ENCODE measurements at places on chromosomes 7 and 10.

GRCh38 chr7:4789194-4790077, 14.0 kb downstream of the AP5Z1 start:
- no peak for DNase-seq
- H3K4me1 ChIP-seq, result peaks cover 17% of the 10 kb centered on the region
- no peaks in the 10 kb centered on the region for H3K27me3 ChIP-seq
- no peak overlapping the region for H3K27ac ChIP-seq
- H3K4me3 ChIP-seq, result no peak overlapping the region

GRCh38 chr7:131769241-131769640, 212.8 kb upstream of the PODXL start:
- H3K27me3 ChIP-seq, result no peaks in the 10 kb centered on the region
- no peaks in the 10 kb centered on the region for H3K36me3 ChIP-seq
- H3K27ac ChIP-seq, result no peak overlapping the region
- H3K4me1 ChIP-seq, result no peaks in the 10 kb centered on the region
- no peak overlapping the region for H3K4me3 ChIP-seq

DNA sequence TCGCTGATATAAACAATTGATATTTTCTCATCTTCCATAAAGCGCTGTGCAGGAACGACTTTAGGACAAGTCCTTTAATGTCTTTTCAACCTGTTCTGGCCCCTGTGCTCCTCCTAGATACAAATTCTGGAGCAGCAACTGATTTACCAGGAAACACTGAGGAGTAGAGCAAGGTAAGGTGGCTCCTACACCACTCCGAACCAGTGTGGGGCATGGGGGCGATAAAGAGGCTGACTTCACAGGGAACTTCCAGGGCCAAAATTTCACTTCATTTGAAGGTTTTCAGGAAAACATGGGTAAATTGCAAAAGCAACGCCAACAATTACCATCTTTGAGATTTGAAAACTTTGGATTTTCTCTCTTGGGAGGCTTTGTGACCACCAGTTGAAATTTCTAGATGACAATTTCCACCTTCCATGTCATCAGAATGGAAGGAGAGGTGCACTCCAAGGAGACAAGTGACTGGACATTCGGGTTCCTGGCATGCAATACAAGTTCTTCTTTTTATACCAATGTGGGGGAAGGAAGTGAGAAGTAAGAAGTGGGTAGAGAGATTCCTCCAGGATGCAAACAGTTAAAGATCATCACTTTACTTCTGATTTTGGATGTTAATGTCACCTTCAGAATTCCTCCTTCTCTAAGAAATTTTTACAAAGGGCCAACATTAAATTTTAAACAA, 118.5 kb downstream of the FAM107B start:
- H3K27me3 ChIP-seq, result no peaks in the 10 kb centered on the region
- peaks cover 52% of the 10 kb centered on the region for H3K4me1 ChIP-seq
- no peaks in the 10 kb centered on the region for H3K36me3 ChIP-seq
- DNase-seq, result no peak

DNA sequence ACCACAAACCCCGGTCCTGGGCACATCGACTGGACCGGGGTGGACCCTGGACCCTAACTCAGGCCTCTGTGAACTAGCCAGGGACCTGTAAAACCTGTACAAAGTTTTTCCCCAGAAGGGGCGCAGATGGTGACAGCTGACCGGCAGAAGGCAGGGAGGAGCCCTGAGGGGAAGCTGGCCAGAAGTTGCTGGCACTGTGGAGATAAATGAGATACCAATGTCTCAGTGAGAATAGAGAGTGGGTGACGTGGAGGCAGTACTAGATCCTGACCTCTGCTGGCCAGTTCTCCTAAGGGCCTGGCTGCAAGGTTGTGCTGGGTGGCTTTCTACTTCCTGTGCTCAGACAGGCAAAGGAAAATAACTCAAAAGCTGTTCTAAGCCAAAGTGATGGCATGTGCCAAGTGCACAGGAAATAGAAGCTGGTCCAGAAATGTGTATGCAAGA, 10.6 kb upstream of the TSPAN14 start:
- no peaks in the 10 kb centered on the region for H3K36me3 ChIP-seq
- peaks cover 17% of the 10 kb centered on the region for H3K4me1 ChIP-seq
- peak; percentile 51 for DNase-seq
- no peak overlapping the region for H3K4me3 ChIP-seq
- H3K27me3 ChIP-seq, result no peaks in the 10 kb centered on the region

DNA sequence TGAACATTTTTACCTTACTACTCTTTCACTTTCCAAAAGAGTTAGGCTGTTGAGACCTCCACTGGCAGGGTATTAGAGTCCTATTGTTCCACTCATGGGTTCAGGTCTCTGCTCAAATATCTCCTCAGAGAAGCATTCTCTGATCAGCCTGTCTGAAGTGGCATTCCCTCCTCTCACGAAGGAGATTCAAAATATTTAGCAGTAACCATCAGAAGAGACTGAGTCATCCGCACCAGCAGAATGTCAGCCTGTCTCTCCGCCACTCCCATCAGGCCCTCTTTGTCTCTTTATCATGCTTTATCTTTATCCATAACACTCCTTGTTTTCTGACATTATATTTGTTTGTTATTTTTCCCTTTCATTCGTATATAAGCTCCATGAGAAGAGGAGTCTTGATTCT, 79.1 kb downstream of the AASS start:
- no peaks in the 10 kb centered on the region for H3K36me3 ChIP-seq
- H3K27me3 ChIP-seq, result no peaks in the 10 kb centered on the region

DNA sequence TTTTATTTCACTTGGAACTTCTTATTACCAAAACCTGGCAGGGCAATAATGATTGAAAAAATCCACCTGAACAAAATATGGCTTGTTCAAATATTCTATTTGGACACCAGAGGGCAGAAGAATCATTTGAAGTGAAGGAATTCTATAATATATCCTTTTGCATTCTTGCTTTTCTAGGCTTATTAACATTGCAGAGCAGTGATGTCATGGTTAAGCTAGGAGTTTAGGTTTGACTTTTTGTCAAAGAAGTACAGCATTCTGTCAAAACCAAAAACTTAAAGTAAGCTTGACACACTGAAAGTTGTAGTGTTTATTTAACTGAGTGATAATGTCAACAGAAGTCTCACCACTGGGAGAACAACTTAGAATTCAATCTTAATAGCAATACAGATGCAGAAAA, 156.0 kb downstream of the SEMA3D start:
- H3K4me3 ChIP-seq, result no peak overlapping the region
- H3K4me1 ChIP-seq, result no peaks in the 10 kb centered on the region
- H3K27ac ChIP-seq, result no peak overlapping the region

- peaks cover 22% of the 10 kb centered on the region for H3K4me1 ChIP-seq
- no peak for DNase-seq
- no peak overlapping the region for H3K4me3 ChIP-seq
- H3K27ac ChIP-seq, result no peak overlapping the region
These were observed 64.9 kb downstream of the MYOF start for GRCh38 chr10:93417266-93417665.

DNA sequence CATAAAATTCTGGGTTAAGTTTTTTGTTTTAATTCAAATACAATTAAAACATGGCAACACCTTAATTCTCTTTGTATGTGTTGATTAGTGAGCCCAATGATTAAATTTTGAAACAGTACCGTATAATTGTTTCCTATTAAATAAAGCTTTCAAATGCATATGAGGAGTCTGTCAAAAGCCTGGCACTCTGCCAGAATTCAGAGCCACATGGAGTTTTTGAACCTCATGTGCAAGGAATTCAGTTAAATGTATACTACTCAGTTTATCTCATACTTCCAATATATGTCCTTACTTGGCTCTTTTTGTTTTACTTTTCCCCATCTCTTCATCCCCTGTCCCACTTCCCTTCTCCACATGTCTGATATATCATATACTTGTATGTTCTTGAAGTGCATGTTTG, 165.6 kb upstream of the FAM3C start:
- DNase-seq, result no peak
- H3K4me1 ChIP-seq, result no peaks in the 10 kb centered on the region
- no peak overlapping the region for H3K27ac ChIP-seq

DNA sequence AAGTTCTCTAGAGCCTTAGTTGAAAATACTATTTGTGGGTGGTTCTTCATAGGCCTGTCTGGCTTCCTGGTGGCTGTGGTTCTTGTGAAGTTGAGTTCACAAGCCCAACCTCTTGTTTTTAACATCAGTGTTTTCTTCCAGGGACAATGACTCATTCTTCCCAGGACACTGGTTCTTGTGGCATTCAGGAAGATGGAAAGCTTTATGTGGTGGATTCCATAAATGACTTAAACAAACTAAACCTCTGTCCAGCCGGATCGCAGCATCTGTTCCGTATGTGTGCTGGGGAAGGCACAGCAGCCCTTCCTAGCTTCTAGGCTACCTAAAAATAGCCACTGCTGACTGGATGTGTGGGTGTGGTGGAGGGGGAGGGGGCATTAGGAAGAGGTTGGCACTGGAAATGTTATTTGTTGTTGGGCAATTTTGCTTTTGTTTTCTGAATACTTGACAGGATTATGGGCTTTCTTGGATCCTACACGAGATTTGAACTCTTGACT, 3.9 kb downstream of the LSMEM1 start:
- H3K27me3 ChIP-seq, result no peaks in the 10 kb centered on the region
- H3K4me1 ChIP-seq, result no peaks in the 10 kb centered on the region
- no peak overlapping the region for H3K4me3 ChIP-seq
- DNase-seq, result no peak
- no peak overlapping the region for H3K27ac ChIP-seq
- H3K36me3 ChIP-seq, result no peaks in the 10 kb centered on the region

GRCh38 chr10:119357412-119358151, 150.2 kb downstream of the GRK5 start:
- H3K27ac ChIP-seq, result no peak overlapping the region
- no peaks in the 10 kb centered on the region for H3K36me3 ChIP-seq
- no peak overlapping the region for H3K4me3 ChIP-seq
- H3K27me3 ChIP-seq, result no peaks in the 10 kb centered on the region
- peaks cover 12% of the 10 kb centered on the region for H3K4me1 ChIP-seq

DNA sequence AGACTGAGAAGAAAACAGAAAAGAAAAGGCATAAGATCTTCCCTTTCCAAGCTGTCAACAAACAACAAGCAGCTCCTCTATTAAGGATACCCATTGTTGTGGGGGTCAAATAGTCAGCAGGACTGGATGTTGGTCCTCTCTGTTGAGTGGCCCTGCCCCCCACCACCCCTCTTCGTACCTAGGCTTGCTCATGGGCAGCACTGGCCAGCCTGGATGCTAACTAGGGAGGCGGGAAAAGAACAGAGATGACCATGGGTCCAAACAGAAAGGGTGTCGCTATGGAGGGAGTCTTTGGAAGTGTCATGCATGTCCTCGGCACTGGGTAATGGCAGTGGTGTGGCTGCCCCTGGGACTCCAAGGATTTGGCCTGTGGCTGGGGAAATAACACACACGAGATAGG, 45.6 kb downstream of the SPDYE5 start:
- no peaks in the 10 kb centered on the region for H3K4me1 ChIP-seq
- H3K27ac ChIP-seq, result no peak overlapping the region
- DNase-seq, result no peak
- H3K27me3 ChIP-seq, result no peaks in the 10 kb centered on the region
- H3K36me3 ChIP-seq, result peaks cover 28% of the 10 kb centered on the region

- DNase-seq, result no peak
- H3K36me3 ChIP-seq, result no peaks in the 10 kb centered on the region
- no peaks in the 10 kb centered on the region for H3K27me3 ChIP-seq
- H3K27ac ChIP-seq, result no peak overlapping the region
- no peaks in the 10 kb centered on the region for H3K4me1 ChIP-seq
- H3K4me3 ChIP-seq, result no peak overlapping the region
These were observed 436.2 kb upstream of the IGFBP3 start for GRCh38 chr7:46357290-46357689.

DNA sequence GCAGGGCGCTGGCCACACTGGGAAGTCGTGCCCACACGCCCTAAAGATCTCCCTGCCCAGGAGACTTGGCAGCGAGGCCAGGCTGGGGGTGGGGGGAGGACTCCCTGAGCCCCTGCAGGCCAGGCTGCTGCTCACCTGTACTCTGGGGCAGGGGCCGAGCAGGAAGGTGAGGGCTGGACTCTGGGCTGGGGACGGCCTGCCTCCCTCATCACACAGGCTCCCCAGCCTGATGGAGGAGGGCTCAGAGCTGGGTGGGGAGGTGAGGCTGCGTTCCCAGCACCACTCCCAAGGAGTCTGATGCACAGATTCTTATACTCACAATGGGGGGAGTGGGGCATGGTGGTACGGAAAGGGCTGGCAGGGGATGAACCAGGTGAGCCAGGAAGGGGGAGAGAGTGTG, 71.2 kb downstream of the ELFN1 start:
- no peaks in the 10 kb centered on the region for H3K27me3 ChIP-seq
- no peak overlapping the region for H3K27ac ChIP-seq
- no peak overlapping the region for H3K4me3 ChIP-seq

DNA sequence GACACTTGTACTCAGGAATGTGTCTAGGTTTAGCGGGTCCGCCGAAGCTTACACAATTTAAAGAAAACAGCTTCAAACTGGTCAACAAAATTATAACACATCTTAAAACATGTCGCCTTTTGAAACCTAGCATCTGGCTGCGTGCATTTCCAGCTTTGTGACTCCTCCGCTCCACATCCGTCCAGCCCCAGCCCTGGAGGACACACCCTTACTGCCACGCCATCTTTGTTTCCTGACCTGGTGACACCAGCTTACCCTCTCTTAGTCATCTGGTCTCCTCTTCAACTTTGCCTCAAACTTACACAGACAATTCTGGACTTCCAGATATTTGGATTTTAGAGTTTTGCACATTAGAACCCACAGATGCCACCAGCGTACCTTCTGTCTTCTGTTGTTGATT, 198.7 kb upstream of the VSTM2A start:
- no peak overlapping the region for H3K4me3 ChIP-seq
- no peak overlapping the region for H3K27ac ChIP-seq
- DNase-seq, result no peak
- no peaks in the 10 kb centered on the region for H3K27me3 ChIP-seq

- H3K27ac ChIP-seq, result no peak overlapping the region
- no peaks in the 10 kb centered on the region for H3K27me3 ChIP-seq
- no peak overlapping the region for H3K4me3 ChIP-seq
- no peak for DNase-seq
- no peaks in the 10 kb centered on the region for H3K4me1 ChIP-seq
These were observed 52.6 kb downstream of the HTR7 start for GRCh38 chr10:90805206-90805605.

DNA sequence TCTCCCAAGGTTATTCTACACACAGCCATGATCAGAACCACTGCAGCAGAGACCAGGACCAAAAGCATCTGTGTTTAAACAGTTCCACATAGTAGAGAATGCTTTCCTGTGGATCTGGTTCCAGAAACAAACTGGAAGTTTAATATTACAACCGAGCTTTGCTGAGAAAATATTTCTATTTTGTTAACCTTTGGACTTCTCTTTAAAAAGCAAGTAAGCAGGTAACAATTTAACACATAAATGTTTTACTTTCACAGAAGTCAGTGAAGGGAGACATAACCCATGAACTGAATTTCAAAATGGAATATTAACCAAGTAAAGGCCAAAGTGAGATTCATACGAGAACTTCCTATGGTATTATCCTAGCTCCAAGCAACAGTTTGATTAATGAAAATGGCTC, 98.6 kb upstream of the PHYHIPL start:
- H3K27ac ChIP-seq, result no peak overlapping the region
- H3K27me3 ChIP-seq, result no peaks in the 10 kb centered on the region
- H3K36me3 ChIP-seq, result no peaks in the 10 kb centered on the region
- DNase-seq, result no peak
- H3K4me1 ChIP-seq, result no peaks in the 10 kb centered on the region
